ENCODE measurements at places on chromosomes 2 and 18. TPM values are rescaled to one million over a fixed set of nuclear protein-coding genes. Genes with fewer than 3 reads are reported as not detected.

The SERPINB13 gene
- total RNA-seq: not detected

The RAB27B gene
- 22.2 TPM for total RNA-seq

The LINC00305 gene
- not detected for total RNA-seq

The LYPD6 gene
- total RNA-seq: 4.4 TPM

The KYNU gene
- total RNA-seq: 16.6 TPM

The ARMC9 gene
- total RNA-seq: 89.6 TPM

The DNAH7 gene
- total RNA-seq: 1.4 TPM

The CKAP2L gene
- 3.9 TPM for total RNA-seq

The CPLX4 gene
- total RNA-seq: not detected

The ZNF385B gene
- not detected for total RNA-seq

The ADD2 gene
- 0.37 TPM for total RNA-seq

The ZBTB7C gene
- total RNA-seq: not detected

The TUBB8B gene
- total RNA-seq: not detected

The TEX44 gene
- total RNA-seq: not detected

The IFIH1 gene
- total RNA-seq: 5.7 TPM

The CTAGE1 gene
- total RNA-seq: not detected

The TNP1 gene
- not detected for total RNA-seq

The LAMA3 gene
- 30.5 TPM for total RNA-seq

All from uterine smooth muscle cell (primary cell).